Esophagus mucosa (tissue), 1 donor: ENCODE measurements at places on chromosomes 4 and X.

DNA sequence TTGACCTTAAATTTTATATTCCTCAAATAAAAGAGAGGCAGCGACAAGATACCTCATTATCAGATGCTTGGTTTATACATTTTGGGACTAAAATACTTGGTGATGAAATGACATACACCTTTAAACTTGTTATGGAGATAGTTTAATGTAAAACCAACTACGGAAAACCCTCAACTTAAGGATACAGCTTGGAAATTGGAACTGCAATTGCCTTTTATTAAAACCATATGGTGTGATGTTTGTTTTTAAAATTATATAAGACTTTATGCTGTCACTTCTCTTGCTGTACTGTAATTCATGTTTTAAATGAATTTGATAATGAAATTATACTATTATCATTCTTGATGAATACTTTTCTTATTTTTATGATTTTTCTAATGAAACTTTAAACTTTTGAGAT, 25.9 kb downstream of the METTL14 start:
- ATAC-seq = no peak

GRCh38 chr4:174707051-174707676, 121.9 kb downstream of the GLRA3 start:
- ATAC-seq = no peak

- no peak for ATAC-seq
Observed at GRCh38 chrX:134570899-134571298, 87.4 kb downstream of the PLAC1 start.

- no peak for ATAC-seq
Observed at GRCh38 chr4:99847362-99847976, 30.8 kb downstream of the DAPP1 start.

GRCh38 chrX:48538641-48539344, 721 bp upstream of the TBC1D25 start:
- ATAC-seq = no peak
